ENCODE measurements at places on chromosomes 12 and 14.

- peak; percentile 24 for DNase-seq
These were observed 76.2 kb upstream of the FRMD6 start for GRCh38 chr14:51575349-51576116.

- no peak for DNase-seq
These were observed 757 bp downstream of the SLC25A3 start for GRCh38 chr12:98594050-98594835.

- no peak for DNase-seq
These were observed 12.4 kb upstream of the GPR132 start for GRCh38 chr14:105077649-105077995.

DNA sequence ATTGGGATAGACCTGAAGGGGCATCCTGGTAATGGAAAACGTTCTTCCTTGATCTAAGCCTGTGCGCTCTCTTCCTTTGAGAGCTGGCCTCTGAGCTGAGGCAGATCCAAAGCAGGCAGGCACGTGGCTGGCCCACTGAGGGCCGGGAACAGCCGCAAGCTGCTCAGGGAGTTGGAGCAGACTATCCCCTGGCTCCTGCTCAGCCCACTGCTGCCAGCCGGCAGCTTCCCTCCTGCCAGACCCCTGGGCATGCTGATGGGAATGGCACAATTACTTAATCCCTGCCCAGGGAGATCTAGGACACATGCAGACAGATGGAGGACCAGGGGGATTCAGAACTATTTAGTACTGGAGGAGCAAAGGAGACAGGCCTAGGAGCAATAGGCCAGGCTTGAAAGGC, 14.4 kb downstream of the NEUROD4 start:
- DNase-seq, result no peak

DNA sequence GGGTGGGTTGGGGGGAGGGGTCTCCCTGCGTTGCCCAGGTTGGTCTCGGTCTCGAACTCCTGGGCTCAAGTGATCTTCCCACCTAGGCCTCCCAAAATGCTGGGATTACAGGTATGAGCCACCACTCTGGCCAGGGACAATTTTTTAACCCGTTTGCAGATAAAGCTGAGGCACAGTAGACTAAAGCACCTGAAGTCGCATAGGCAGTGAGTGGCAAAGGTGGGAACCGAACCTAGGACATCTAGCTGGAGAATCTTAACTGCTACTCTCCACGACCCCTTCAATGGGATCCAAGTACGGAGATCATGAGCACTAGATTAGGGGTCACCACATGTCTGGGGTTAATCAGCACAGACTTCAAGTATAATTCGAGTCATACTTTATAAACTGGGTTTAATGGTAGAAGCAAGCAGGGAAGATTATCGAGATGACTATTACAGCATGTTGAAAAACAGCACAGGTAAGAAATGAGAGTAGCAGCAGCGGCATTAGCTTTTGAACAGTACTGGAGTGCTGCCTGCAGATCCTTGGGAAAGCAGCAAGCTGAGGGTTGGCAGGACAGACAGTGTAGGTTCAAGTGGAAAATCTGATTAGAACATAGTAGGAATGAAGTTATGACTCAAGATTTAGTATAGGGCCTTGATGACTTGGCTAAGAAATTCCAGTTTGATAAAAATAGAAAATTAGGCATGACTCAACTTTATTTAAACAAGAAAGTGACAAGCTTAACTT, 23.9 kb downstream of the NID2 start:
- DNase-seq, result no peak

- DNase-seq, result peak; percentile 42
These were observed 8.5 kb upstream of the ASCL1 start for GRCh38 chr12:102948941-102949352.

DNA sequence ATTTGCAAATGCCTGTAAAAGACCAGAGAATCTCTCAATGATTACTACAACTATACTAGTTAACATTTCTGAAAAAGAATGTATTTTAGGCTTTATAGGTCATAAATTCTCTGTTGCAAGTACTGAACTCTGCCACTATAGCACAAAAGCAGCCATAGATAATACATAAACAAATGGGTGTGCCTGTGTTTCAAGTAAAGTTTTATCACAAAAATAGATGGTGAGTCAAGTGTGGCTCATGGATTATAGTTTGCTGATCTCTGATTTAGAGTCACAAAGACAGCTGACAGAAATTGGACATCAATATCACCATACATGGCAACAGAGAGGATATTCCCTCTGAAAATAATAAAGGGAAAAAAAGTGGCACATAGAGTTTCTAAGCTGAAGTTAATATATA, 68.1 kb downstream of the FSCB start:
- no peak for DNase-seq

DNA sequence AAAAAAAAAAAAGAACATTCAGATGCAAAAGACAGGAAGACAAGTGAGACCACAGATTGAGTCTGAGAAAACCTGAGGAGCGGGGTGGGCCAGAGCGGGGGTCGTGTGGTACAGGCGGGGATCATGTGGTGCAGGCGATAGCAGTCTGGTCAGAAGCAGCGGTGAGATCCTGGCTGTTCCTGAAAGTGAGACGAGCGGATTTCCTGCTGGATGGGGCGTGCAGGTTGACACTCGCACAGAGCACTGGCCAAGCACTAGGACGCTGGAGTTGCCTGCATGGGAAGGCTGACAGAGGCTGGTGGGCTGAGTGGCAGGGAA, 35.7 kb downstream of the CDC42BPB start:
- no peak for DNase-seq

DNA sequence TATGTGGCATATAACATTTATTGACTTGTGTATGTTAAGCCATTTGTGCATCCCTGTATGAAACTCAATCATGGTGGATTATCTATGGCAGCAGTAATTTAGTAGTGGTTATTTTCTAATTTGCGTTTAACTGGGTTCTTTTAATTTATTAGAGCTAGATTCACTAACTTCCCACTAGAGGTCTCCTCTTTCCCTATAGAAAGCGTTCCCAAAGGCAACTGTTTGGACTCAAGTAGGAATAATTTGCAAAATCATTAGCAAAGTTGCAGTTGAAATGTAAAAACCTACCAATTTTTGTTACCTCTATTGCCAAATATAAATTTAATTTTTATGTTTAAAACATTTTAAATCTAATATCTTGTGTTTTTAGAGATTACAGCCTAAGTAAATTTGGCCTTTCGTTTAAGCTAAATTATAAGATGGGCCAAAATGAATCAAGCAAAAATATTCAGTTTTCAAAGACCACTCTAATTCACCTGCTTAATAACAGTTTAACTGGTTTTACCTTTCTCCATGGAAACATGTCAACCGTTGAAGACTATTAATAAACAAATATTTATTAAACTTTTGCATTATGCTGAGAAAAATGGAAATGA, 6.0 kb downstream of the DMAC2L start:
- peak; percentile 26 for DNase-seq

DNA sequence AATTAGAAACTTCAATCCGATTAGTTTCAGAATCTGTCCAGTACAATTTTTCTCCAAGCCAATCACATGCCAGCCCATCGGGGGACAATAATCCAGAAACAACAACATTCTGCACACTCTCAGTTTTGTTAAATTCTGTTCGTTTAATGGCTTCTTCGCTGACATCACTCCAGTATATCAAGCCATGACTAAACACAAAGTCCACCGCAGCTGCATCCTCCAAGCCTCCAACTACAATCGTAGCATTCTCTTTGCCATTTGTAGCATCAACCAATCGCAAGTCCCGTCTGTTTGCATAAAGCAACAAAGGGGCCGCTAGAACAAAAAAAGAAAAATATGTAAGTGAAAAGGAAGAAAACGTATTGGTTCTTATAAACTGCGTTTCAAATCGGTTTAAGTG, 22.5 kb downstream of the LRP6 start:
- DNase-seq, result no peak

Data from HuH-7 (cell line).